ENCODE measurements at places on chromosomes 4 and X. TPM values are rescaled to one million over a fixed set of nuclear protein-coding genes. Genes with fewer than 3 reads are reported as not detected.

- H3K4me3 ChIP-seq = no peak within 1 kb of the TSS
- no peaks in the 10 kb centered on the region for H3K4me1 ChIP-seq
- no peak within 1 kb of the TSS for H3K27ac ChIP-seq
- H3K27me3 ChIP-seq = no peaks in the 10 kb centered on the region
- no peaks in the 10 kb centered on the region for H3K36me3 ChIP-seq
Measured at GRCh38 chrX:9765737-9766097, at the start of gene GPR143. Gene GPR143, minus strand, starts transcription at chrX:9765847. Its CDS starts 30 bp downstream, at chrX:9765817.

GRCh38 chr4:19689511-19689910 lies 562.2 kb upstream of the SLIT2 start:
- H3K4me3 ChIP-seq = no peak overlapping the region
- no peaks in the 10 kb centered on the region for H3K4me1 ChIP-seq
- no peaks in the 10 kb centered on the region for H3K36me3 ChIP-seq
- H3K27me3 ChIP-seq = no peaks in the 10 kb centered on the region
- no peak for DNase-seq

DNA sequence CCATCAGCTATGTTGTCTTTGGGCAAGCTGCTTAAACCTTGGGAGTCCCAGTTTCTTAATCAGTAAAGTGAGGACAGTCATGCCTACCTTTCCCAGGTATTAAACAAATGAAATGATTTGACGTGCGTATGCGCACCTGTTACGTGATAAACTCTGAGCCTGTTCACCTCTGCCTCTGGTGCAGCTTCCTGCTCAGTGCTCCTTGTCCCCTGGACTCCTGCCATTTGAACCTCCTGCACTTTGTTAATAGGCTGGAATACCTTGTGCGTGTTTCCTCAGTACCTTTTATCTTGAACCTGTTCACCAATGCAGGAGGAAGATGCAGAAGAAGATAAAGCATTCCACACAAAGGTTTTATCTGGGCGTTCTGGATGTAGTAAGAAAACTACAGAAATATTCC lies 211.9 kb downstream of the CEP135 start:
- no peaks in the 10 kb centered on the region for H3K27me3 ChIP-seq
- H3K36me3 ChIP-seq = no peaks in the 10 kb centered on the region
- H3K27ac ChIP-seq = no peak overlapping the region
- no peaks in the 10 kb centered on the region for H3K4me1 ChIP-seq

GRCh38 chr4:95867919-95868318 lies 28.0 kb downstream of the PDHA2 start:
- no peaks in the 10 kb centered on the region for H3K27me3 ChIP-seq
- H3K27ac ChIP-seq = no peak overlapping the region
- no peaks in the 10 kb centered on the region for H3K4me1 ChIP-seq
- H3K36me3 ChIP-seq = no peaks in the 10 kb centered on the region
- no peak overlapping the region for H3K4me3 ChIP-seq

- DNase-seq = no peak
- H3K36me3 ChIP-seq = no peaks in the 10 kb centered on the region
- H3K27me3 ChIP-seq = no peaks in the 10 kb centered on the region
- no peak overlapping the region for H3K4me3 ChIP-seq
- no peaks in the 10 kb centered on the region for H3K4me1 ChIP-seq
Measured at GRCh38 chr4:63325140-63325539, 1084.1 kb downstream of the TECRL start.

- H3K4me3 ChIP-seq = no peak overlapping the region
- H3K36me3 ChIP-seq = no peaks in the 10 kb centered on the region
- H3K27me3 ChIP-seq = no peaks in the 10 kb centered on the region
Measured at GRCh38 chr4:186458050-186458449, 97.3 kb downstream of the MTNR1A start.

DNA sequence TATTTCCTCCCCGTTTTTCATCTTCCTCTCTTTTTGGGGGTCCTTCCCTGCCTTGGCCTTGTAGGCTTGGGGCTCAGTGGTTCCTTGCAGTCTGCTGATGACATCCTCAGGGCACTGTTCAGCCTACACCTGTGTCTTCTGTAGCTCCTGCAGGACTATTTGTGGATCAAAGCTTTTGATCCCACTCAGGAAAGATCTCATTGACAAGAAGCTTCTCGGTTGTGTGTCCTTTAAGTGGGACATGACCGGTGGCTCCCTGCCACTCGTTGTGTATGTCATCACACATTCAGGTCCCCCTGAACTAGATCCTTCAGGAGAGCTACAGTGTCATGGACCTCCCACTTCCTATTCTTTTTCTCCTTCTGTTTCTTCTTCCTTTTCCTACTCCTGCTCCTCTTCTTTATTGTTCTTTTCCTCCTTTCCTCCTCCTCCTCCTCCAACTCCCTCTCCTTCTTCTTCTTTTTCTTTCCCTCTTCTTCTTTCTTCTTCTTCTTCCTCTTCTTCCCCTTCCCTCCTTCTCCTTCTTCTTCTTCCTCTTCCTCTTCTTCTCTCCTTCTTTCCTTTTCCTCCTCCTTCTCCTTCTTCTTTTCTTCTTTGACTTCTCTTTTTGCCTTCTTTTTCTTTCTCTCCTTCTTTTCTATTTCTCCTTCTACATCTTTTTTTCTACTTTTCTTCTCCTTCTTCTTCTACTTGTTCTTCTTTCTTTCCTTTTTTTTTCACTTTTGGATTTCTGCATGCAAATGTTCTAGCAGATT lies 67.8 kb downstream of the NBDY start:
- no peak for DNase-seq
- H3K4me3 ChIP-seq = no peak overlapping the region
- H3K27ac ChIP-seq = no peak overlapping the region
- H3K4me1 ChIP-seq = peaks cover 47% of the 10 kb centered on the region
- H3K36me3 ChIP-seq = no peaks in the 10 kb centered on the region
- no peaks in the 10 kb centered on the region for H3K27me3 ChIP-seq

DNA sequence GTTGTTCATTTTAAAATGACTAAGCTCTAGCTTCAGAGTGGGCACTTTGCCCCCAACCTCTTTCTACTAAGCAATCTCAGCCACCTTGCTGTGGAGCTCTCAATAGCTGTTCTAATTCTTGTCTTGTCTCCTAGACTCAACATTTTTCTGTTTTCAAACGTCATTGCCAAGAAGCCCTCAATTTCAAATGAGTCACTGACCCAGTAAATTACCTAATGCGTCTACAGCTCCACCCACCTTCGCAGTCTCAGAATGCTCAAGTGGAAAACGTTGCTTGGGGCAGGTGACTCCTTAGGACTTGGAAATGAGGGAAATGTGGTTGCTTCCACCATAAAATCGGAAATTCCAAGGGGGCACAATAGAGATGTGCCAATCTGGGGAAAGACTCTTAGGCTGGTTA lies 59.0 kb downstream of the ING2 start:
- no peak overlapping the region for H3K27ac ChIP-seq
- H3K4me1 ChIP-seq = no peaks in the 10 kb centered on the region
- DNase-seq = no peak
- H3K36me3 ChIP-seq = no peaks in the 10 kb centered on the region

The RIPPLY1 gene
- total RNA-seq = not detected

- H3K27me3 ChIP-seq = no peaks in the 10 kb centered on the region
- no peak overlapping the region for H3K4me3 ChIP-seq
- no peak for DNase-seq
- no peaks in the 10 kb centered on the region for H3K36me3 ChIP-seq
Measured at GRCh38 chrX:9538544-9539045, 73.7 kb downstream of the TBL1X start.

GRCh38 chr4:172096786-172097185 lies 283.6 kb downstream of the GALNTL6 start:
- no peaks in the 10 kb centered on the region for H3K27me3 ChIP-seq
- DNase-seq = no peak

The UGT8 gene
- 0.36 TPM for total RNA-seq

DNA sequence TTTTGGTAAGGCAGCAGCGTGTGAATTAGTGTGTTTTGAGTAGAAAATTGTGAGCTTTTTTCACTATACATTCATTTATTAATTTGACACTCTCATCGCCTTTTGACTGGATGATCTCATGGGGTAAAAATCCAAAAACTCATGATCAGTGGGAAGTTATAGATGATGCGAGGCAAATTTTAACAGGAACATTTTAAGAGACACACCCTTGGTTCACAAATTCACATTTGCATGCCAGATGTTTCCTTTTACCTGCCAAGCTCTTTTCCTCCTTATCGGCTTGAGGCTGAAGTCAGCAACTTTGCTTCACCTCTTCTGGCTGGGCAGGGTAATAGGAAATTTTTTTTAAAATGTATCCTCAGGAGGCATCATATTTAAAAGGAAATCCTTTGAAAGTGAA lies 318.0 kb upstream of the HS3ST1 start:
- no peak for DNase-seq
- no peaks in the 10 kb centered on the region for H3K4me1 ChIP-seq
- no peak overlapping the region for H3K27ac ChIP-seq
- H3K36me3 ChIP-seq = no peaks in the 10 kb centered on the region

DNA sequence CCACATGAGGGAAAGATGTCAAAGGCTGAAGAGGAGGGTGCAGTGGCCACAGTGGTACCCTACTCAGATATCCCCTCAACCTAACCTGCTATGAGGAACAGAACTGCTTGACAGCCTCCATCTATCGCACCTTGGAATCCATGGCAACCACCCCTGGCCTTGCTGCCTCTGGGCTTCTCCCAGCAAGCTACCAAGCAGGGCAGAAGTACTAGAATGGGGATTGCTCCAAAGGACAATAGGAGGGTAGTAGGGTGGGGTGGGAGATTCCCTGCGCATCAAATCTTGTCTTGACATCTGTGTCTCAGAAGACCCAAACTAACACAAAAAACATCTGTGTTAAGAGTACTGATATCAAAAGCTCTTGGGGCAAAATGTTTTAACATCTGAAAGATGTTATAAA lies 118.2 kb downstream of the FBXW7 start:
- H3K36me3 ChIP-seq = no peaks in the 10 kb centered on the region
- no peak for DNase-seq
- no peak overlapping the region for H3K4me3 ChIP-seq

The MAGEC2 gene
- not detected for total RNA-seq

The OTUD6A gene
- not detected for total RNA-seq

DNA sequence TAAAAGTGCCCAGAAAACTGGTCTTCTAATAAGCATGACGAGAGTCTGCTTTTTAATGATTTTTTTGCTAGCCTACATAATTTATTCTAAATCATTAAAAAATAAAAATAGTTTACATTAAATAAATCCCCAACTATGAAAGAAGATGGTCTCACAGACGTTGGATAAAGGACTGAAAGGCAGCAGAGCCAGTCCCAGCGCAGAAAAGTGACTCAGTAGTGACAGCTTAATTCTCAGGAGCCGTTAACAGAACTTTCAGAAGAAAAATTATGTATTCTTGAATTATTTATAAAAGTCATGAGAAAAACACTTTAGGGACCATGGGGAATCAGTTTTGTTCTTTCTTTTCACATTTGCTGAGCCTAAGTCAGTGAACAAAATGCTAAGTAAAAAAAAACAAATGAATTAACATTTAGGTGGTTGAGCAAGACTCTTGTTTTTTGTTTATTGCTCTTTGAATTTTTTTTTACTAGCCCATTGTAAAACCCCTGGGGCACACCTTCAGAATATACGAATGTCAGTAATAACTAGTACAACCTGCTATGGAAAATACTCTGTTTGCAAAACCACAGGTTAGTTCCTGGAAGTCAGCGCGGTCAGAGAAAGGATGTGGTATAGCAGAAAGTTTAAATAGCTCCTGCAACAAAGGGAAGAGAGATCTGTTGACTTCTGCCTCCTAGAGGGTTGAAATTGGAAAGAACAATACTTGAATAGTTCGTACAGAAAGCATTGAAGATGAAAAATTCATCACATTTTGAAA lies 50.4 kb upstream of the CCDC160 start:
- no peaks in the 10 kb centered on the region for H3K27me3 ChIP-seq
- H3K4me3 ChIP-seq = no peak overlapping the region
- H3K27ac ChIP-seq = no peak overlapping the region
- H3K36me3 ChIP-seq = no peaks in the 10 kb centered on the region
- DNase-seq = peak; percentile 74
- peaks cover 31% of the 10 kb centered on the region for H3K4me1 ChIP-seq

GRCh38 chr4:114729068-114729738 lies 130.6 kb downstream of the UGT8 start:
- no peak overlapping the region for H3K4me3 ChIP-seq
- H3K4me1 ChIP-seq = no peaks in the 10 kb centered on the region
- no peaks in the 10 kb centered on the region for H3K36me3 ChIP-seq
- no peak overlapping the region for H3K27ac ChIP-seq
